ENCODE measurements at places on chromosomes 1 and 21.

- DNase-seq = no peak
Measured at GRCh38 chr1:22280526-22280925, 137.6 kb upstream of the WNT4 start.

DNA sequence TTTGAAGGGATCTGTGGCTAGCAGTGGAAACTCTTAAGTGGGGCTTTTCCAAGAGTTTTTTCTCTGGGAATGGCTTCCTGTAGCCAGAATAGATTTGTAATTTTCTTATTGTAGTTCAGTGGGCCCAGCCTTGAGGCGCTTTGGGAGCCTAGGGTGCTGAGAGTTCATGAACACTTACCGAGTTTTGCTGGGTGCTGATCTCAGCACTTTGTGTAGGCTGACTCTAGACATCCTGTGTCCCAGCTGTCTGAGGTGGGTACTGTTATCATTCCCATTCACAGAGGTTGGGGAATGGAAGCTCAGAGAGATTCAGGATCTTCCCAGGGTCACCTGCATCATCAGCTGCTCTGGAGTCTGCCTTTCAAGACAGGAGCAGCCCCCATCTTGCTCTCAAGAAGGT is 7.0 kb downstream of the PPFIA4 start:
- no peak for DNase-seq

DNA sequence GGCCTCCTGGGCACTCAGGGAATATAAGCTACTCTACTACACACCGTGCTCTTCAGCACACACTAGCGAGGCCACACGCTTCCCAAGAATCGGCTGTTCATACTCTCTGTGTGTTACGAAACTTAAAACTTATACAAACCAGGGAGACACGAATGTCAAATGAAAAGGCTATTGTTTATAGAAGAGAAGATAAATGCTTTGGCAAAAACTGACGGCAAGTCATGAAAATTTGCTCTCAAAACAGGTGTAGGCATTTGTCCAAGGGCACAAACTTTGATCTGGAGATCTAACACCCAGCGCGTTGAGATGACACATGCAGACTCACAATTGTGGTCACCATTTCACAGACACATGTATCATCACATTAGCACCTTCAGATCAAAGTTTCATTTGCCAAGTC is 46.1 kb downstream of the USP48 start:
- DNase-seq = no peak

DNA sequence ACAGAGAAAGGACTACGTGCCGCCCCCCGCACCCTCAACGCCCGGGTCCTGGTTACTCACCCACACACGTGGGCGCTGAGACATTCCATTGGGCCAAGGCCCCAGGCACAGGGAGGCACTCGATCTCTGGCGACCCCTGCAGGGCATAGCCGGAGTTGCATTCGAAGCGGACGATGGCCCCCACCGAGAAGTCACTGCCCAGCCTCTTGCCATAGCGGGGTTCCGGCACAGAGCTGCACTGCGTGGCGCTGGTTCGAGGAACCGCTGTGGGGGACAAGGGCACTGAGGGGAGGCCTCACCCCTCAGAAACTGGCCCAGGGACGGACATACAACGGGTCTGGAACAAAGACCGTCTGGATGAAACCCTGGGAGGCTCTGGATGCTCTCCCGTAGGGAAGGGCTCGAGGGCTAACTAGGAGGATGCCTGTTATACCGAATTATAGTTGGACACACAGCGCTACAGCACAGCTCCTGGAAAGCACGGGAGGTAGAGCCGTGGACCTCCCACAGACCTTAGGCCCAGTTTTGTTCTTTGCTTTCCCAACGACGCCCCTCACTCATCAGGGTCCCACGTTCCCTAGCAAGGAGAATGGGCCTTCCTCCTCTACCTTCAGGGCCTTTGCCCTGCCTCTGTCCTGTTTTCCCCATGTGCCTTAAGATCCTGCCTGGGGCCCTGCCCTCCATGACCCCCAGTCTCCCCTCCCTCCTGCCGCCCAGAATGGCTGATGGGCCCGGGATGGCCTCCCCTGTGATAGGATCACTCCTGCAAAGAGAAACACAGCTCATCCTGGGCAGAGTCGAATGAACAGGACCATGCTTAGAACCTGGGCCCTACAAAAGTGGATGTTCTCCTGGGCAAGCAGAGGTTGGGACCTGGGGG is 152.8 kb downstream of the ZSCAN20 start:
- DNase-seq = peak; percentile 43

DNA sequence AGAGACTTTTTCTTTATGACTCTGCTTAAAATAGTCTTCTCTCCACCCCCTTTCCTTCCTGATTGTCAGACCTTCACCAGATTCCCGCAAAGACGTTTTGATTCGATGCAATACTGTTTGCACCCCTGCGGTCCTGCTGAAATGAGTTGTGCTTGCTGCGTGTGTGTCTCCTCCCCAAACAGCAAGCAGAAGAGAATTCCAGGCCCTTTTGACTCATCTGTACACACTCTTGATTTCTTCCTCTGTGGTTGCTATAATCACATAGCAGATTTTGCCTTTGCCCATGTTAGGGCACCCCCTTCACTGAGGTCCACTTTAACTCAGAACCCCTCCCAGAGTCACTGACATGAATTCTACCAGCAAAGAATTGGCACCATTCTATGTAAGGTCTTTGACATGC is 136.5 kb downstream of the ZZZ3 start:
- no peak for DNase-seq

DNA sequence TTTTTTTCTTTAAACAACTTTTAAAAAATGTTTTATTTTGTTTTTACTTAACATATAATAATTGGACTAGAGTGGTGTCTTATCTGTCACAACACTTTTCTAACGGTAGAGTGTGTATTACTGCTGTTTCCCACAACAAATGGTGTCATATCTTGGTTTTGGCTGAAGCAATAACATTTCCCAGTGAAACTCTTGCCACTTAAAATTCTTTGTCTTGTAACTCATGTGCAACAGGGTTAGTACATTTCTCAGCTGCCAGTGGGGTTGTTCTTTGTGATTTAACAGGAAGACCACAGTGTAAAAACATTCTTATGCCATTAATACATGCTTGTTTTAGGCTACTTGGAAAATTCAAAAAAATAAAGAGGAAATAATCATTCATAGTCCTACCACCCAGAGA is 43.5 kb downstream of the ALPL start:
- DNase-seq = no peak

GRCh38 chr1:118821801-118822200 is 166.3 kb downstream of the TBX15 start:
- DNase-seq = no peak

- DNase-seq = no peak
Measured at GRCh38 chr1:14961661-14962267, 191.8 kb upstream of the TMEM51 start.

- no peak for DNase-seq
Measured at GRCh38 chr21:23601549-23601948, 2005.7 kb downstream of the MRPL39 start.

GRCh38 chr1:228415853-228416216 is 826 bp downstream of the TRIM17 start:
- DNase-seq = no peak

GRCh38 chr1:180935326-180936109 is 22.8 kb downstream of the KIAA1614 start:
- DNase-seq = peak; percentile 74

DNA sequence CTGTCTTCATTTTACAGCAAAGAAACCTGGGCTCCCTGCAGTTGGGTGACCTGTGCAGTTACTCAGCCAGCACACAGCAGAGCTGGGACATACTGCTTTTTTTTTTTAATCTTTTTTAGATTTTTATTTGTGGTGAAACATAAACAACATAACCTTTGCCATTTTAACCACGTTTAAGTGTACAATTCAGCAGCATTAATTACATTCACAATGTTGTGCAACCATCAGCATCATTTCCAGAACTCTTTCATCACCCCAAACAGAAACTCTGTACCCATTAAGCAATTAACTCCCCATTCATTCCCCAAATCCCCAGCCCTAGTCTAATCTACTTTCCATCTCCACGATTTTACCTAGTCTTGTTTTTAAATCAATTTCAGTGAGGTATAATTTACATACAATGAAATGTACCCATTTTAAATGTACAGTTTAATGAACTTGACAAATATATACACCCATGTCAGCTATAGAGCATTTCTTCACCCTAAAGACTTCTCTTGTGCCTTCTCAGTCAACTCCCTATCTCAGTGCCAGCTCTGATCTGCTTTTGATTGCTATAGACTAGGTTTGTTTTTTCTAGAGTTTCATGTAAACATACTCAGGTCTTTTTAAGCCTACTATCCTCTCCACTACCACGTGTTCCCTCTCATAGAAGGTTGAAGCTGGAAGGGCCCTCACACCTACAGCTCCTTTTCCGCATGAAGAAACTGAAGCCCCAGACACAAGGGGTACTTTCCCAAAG is 37.8 kb upstream of the C8B start:
- DNase-seq = no peak

GRCh38 chr1:57282411-57282810 is 141.4 kb downstream of the DAB1 start:
- no peak for DNase-seq

DNA sequence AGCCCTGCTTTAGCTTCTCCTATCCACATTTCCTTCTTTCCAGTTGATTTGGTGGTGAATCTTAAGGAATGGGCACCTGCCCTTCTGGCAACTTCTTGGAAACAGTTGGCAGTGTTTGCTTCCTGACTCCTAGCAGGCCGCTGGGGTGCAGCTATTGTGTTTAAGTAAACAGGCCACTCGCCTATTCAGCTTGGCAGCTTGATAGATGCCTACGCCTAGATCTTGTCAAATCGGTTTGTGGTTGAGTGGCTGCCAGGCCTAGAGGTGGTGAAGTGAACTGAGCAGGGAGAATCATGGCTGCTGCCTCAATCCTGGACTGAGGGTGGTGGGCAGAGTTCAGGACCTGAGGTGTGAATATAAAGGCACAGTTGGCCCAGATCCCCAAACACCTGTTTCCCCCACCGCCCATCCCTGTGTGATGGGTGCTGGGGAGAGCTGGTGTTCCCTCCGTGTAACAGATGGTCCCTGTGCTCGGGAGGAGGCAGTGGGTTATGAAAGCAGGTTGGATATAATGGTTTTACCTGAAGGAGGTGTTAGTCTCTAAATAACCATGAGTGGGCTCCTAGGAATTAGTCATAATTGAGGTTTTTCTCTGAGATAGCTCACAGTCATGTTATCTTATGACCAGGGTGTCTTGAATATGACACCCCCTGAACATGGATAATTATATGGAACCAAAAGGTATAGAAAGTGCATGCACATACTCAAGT is 940 bp upstream of the PLA2G2C start:
- no peak for DNase-seq

- no peak for DNase-seq
Measured at GRCh38 chr1:167728818-167729410, 7.1 kb downstream of the MPZL1 start.

- DNase-seq = no peak
Measured at GRCh38 chr1:245054105-245054504, 100.7 kb upstream of the KIF26B start.

GRCh38 chr1:183577897-183578465 is 12.3 kb downstream of the NCF2 start:
- no peak for DNase-seq

GRCh38 chr1:30186586-30186985 is 536.8 kb downstream of the MATN1 start:
- no peak for DNase-seq

GRCh38 chr1:230985711-230986110 is 6.8 kb downstream of the ARV1 start:
- no peak for DNase-seq

GRCh38 chr1:203361945-203362719 is 11.2 kb upstream of the FMOD start:
- no peak for DNase-seq

DNA sequence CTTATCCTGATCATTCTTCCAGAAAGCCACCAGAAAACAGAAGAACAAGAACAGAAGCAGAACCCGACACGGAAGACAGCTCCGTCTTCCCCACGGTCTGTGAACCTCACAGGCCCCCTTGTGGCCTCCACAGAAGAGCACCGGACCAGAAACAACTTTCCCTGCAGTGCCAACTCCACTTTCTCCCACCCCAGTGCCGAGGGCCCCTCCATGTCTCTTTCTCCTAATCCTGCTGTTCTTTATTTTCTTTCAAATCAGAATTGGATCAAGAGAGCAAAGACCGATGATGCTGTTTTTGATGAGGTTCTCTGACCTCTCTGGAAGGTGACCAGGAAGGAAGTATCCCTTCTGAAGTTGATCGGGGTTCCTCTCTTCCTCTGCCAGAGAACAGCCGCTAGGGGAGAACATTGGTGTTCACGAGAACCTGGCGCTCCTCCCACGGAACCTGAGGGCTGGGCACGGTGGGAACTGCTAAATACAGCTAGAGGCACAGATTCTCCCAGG is 58.9 kb upstream of the CTTNBP2NL start:
- no peak for DNase-seq

GRCh38 chr1:2230781-2231531 is 2.8 kb downstream of the SKI start:
- no peak for DNase-seq

- no peak for DNase-seq
Measured at GRCh38 chr1:67684526-67685066, 405 bp upstream of the GADD45A start.

DNA sequence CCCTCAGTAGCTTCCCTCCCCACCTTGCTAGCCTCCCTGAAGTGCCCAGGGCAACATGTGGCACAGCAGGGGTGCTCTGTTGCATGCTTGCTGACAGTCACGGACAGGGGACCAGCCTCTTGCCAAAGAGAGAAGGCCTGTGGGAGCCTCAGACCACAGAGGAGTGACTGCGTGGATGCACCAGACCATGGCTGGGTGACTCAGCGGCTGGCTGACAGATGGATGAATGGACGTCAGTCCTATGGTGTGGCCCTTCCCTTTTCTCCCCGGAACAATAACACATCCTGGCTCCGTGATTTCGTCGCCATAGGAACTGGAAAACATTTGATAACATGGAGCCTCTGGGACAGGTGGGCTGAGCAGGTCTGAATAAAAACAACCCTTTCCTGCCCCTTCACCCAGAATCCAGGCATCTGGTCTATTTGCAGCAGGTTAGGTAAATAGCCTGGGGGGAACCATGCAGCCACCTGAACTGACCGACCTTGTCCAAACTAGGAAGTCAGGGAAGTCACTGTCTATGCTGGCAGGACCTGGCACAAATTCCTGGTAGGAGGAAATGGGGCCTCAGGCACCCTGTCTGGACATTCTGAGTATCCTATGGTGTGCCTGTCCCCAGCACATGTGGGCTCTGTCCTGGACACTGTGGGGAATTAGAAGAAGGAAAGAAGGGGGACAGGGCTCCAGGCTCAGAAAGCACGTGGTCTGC is 53.3 kb downstream of the NENF start:
- DNase-seq = no peak

DNA sequence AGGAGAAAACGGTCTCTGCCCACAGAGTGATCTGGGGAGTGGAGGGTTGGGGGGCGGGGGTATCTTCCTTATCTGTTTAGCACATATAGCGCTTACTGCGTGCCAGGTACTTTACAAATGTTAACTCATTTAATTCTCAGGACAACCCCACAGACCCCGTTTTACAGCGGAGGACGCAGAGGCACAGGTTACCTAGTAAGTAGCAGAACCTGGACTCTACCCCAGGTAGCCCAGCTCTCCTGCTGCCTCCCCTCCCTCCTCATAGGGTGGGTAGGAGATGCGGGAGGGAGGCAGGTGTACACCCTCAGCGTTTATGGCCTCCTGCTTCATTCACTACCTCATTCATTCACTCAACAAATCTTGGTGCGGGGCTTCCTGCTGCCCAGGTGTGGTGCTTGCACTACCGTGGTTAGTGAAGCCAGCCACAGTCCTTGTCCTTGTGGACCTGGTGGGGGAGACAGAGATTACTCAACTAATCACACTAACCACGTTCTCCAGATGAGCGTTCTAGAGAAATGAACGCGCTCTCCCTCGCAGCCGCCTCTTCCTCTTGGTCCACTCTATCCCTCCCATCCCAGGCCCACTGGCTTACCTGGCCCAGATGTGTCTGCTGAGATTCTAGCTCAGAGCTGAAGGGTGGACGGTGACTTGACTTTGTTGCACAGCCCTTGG is 102.0 kb downstream of the IER5 start:
- no peak for DNase-seq

- no peak for DNase-seq
Measured at GRCh38 chr1:156097499-156098178, 15.4 kb upstream of the MEX3A start.

All from GM12891 (cell line).